ENCODE measurements at places on chromosomes 4 and X.
A peak's percentile ranks its signal among the peaks of the same experiment; 100 is the strongest.

- no peak for DNase-seq
These were observed 876 bp downstream of the KLHL2 start for GRCh38 chr4:165208221-165208652.

GRCh38 chr4:1160351-1160750 lies 12.0 kb downstream of the SPON2 start:
- no peak for DNase-seq

DNA sequence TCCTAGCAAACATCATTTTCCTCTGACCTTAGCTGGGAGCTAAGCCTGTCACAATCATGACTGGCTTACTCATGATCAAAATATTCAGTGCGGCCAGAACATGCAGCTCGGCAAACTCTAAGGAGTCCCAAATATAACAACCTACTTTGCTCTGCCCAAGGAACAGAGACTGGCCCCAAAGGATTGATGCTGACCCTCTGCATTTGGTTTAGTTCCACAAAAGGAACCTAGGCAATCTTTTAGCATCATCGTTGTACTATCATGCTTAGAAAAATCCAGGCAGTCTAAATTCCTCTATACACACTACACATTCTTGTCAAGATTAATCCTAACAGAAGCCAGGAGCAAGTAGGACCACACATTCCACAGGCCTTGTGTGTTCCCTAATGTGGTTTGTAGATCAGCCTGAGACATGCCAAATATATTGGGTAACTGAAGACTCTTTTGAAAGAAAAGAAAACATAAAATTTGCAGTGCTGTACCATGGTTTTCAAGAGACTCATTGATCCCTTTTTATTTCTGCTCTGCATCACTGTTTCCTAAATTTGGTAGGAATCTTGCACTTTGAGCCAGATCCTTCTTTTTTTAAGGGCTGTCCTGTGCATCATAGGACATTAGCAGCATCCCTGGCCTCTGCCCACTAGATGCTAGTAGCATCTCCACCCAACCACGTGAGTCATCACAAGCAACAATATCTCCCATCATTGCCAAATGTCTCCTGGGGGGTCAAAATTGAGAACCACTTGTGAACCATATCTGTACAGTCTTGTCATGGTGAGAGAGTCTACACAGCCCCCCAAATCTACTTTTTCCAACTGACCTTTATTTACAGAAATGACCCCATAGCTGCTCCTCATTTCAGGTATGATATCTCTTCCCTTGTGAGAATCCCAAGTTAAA lies 17.6 kb upstream of the CC2D2A start:
- DNase-seq = no peak

DNA sequence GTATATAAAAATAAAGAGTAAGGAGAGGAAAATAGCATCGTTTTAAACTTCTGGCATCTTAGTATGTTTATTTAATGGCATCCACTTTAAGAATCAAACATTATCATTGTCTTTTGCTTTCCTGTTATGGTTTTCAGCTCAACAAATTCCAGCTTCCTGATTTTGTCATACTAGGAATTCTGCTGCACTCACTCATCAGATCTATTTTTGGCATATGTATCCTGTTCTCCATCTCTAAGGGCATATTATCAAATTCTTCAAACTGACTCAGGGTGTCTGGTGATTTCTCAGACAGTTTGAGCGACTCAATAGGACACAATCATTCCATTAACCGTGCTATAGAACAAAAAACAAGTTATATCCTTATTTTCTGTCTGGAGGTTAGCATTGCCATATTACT lies 248.5 kb upstream of the DIAPH2 start:
- DNase-seq = no peak

DNA sequence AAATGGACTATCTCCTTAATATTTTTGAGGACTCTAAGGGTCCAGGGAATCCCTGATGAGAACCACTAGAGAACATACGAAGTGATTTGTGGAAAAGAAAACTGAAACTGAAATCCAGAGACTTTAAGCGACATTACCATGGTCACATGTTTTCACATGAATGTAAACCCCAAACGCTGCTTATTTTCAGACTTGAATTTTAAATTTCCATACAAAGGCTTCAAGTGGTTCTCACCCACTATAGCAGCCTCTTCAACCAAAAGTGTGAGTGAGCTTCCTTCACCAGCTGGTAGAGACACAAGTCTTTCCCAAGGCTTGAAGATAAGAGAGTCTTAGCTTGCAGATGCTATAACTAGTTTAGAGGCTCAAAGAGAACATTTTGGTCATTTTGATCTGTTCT lies 232.7 kb downstream of the MGST2 start:
- DNase-seq = no peak

DNA sequence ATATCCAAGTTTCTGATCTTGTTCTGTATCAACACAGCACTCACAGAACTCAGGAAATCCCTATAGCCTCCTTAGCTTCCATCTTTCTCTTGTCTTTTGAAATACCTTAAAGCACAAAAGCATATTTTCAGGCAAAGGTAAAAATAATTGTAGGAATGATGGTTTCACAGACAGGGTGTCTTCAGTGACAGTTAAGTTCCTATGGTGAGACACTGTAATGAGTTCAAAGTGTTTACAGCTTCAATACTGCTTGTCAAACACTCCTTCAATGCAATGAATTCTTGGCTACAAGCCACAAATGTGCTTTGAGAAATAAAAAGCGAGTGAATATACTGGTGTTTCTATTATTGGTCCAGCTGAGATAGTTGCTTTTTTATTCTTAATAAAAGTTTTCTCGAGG lies 466.0 kb downstream of the DMD start:
- DNase-seq = no peak

DNA sequence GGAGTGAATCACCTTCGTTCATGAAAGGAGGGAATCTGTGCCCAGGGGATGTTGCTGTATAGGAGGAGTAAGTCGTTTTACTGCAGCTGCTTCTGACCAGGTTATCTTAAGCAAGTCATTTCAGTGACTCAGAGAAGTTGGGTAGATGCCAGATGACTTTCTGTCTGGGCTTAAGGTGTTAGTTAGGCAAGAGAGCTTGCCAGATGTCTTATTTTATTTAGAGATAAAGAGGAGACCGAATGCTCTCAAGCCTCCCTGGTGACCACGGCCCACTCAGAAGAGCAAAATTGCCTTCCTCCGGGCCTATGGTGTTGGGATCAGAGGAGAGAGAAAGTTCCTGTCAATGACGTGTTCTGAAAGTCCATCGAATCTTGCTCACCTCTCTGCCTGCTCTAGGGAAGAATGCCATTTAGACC lies 16.3 kb upstream of the ZNF827 start:
- DNase-seq = no peak

- DNase-seq = no peak
These were observed 100.0 kb downstream of the HMX1 start for GRCh38 chr4:8771666-8772065.

- DNase-seq = no peak
These were observed 91.7 kb upstream of the KDR start for GRCh38 chr4:55216863-55217635.

DNA sequence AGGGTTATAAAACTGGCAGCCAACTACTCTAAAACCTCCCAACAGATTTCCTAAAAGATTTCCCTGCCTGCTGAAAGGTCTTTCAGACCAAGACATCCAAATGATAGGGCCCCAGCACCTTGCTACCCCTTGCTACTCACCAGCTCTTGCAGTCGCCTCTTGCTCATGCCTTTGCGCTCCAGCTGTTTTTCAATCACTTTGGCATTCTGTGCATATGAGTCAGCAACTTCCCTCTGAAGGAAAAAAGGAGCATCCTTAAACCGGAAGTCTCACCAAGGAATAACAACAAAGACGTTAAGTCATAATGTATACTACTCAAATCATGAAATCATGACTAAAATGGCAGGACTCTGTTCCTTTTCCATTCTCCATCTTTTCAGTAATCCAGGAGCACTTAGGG lies 24.0 kb downstream of the STEEP1 start:
- DNase-seq = no peak

- peak; percentile 22 for DNase-seq
These were observed 250.5 kb downstream of the TECRL start for GRCh38 chr4:64158648-64159326.

DNA sequence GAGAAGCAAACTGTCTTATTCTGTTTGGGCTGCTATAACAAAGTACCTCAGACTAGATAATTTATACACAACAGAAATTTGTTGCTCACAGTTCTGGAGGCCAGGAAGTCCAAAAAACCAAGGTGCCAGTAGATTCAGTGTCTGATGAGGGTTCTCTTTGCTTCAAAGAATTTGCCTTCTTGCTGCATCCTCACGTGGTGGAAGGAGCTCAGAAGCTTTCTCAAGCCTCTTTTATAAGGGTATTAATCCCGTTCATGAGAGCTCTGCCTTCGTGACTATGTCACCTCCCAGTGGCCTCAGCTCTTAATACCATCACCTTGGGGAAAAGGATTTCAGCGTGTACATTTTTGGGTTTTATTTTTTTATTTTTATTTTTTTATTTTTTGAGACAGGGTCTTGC lies 20.1 kb downstream of the CA5B start:
- DNase-seq = no peak

DNA sequence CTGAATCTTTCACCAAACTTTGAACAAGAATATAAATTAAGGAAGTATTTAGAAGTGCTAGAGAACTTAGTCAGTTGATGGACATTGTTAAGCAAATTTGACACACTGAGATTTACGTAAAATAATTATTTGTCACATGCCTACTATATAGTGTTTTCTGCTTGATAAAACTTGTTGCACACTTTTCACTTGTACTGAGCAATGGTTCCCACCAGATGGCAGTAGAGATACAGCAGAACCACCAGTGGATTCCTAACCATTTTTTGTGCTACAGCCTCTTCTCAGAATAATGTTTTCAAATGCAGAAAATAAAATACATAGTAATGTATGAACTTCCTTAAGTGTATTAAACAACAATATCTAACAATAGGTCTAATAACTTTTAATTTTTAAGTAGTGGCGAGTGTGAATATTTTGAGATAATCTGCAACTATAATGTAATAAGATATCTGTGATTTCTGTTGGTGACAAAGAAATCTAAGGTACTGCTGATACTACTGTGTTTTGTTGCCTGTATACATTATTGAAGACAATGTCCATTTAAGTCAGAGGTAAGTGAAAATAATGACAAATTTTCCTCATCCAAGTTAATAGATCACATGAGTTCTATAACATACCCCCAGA lies 81.2 kb downstream of the APOOL start:
- DNase-seq = no peak

DNA sequence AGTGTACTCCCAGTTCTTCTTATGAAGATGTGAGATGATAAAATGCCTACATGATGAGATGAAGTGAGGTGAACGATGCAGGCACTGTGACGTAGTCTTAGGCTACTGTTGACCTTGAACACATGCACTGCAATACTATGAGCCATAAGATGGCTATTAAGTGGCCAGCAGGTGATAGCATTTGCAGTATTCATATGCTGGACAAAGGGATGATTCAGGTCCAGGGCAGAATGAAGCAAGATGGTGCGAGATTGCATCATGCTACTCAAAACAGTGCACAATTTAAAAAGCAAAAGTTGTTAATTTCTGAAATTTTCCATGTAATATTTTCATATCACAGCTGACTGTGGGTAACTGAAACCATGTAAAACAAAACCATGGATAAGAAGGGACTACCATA lies 781.4 kb downstream of the PCDH18 start:
- DNase-seq = no peak

DNA sequence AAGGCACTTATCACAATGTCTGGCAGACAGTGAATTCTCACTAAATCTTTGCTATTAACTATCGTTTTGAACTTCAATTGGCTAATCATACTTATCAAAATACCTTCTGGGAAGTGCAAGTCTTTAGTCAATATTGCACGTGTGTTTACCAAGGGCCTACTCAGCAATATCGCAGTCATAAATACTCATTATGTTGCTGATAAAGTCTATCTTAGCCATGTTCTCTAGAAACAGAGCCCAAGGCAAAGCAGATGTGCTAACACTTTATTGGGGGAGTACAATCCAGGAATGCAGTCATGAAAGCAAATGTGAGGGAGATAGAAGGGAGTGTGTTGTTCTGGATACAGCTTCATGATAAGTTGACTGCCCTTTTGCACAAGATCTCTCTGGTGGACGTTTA lies 90.5 kb downstream of the FBXO8 start:
- DNase-seq = no peak

DNA sequence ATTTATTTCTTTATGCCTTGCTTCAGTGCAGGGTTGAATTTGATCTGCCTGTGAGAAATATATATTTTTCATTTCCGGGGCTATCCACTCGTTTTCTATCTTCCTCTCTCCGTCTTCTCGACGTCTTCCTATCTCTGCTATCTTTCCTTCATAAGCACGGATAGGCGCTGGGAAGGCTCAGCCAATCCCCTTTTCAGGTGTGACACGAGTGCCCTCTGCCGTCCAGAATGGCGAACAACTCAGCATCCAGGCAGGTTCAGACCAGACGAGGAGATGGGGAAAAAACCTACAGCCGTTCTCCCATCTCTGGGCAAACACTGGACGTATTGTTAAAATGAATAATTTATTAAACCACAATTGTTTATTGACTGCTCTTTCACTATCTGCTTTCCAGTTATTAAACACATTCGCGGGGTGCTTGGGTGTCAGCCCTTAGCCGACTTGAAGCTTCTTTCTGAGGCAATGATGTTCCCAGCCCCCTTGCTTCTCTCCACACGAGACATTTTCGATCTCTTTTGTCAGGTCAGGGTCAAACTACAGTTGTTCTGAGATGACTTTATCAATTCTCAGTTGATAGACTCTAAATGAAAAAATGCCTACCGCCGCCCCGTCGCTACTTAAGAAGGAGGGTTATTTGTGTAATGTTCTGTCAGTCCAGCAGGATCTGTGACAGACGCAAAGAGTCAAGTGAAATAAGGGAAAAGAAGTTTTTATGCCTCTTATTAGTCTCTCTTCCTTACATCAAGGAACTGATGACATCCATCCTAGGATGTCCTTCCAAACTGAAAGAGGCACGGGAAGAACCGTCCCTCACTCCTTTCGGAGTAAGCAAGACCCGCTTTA lies 96.3 kb upstream of the NOCT start:
- DNase-seq = no peak

DNA sequence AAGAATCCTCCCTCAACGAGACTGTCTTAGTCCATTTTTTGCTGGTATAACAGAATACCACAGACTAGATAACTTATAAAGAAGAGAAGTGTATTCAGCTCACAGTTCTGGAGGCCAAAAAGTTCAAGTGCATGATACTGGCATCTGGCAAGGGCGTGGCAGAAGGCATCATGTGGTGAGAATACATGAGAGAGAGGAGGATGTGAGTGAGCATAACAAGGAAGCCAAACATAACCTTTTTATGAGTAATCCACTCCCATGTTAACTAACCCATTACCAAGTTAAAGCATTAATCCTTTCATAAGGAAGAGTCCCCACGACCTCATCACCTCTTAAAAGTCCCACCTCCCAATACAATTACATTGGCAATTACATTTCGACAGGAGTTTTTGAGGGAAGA lies 504.6 kb downstream of the IQCM start:
- DNase-seq = no peak

DNA sequence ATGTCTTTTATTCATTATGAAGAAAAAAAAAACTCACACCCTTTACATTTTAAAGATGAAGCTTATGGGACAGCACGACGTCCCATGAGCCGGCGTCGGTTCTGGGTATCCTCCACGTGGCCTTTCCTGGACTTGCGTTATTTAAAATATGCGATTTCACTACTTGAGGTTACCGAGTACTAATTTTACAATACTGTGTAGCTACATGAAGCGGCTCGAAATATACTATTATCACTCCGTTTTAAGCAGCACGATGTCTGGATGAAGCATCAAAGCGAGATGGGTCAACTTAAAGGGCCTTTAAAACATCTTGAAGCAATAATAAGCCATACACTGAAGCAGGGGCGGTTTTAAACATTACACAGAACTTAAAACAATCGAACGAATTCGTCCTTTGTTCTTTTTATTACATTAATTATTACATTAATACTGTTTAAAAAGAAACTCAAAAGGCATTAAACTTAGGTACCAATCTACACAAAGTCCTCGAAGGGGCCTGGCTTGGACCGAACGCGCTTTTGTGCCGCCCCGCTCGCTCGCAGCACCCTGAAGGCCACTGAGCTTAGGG lies 1.4 kb upstream of the KLF3 start:
- DNase-seq = no peak
